ENCODE measurements at places on chromosomes 4 and X. TPM values are rescaled to one million over a fixed set of nuclear protein-coding genes. Genes with fewer than 3 reads are reported as not detected.
A peak's percentile ranks its signal among the peaks of the same experiment; 100 is the strongest.

DNA sequence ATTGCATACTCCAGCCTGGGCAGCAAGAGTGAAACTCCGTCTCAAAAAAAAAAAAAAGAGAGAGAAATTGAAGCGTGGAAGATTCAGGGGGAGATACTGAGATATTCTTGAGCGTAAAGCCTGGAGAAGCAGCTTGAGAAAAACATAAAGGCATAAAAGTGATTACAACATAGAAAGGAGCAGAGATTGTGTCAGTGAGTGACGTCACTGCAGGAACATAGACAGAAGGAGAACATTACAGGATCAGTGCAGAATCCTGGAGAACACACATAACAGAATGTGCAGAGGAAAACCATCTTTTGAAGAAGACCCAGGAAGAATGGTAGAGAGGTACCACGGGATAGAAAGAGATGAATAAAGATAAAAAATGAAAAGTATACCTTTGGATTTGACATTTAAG lies 147.0 kb downstream of the APBB2 start:
- H3K4me3 ChIP-seq: no peak overlapping the region
- H3K27ac ChIP-seq: no peak overlapping the region
- peaks cover 8% of the 10 kb centered on the region for H3K4me1 ChIP-seq
- no peaks in the 10 kb centered on the region for H3K36me3 ChIP-seq
- DNase-seq: no peak
- H3K27me3 ChIP-seq: no peaks in the 10 kb centered on the region

DNA sequence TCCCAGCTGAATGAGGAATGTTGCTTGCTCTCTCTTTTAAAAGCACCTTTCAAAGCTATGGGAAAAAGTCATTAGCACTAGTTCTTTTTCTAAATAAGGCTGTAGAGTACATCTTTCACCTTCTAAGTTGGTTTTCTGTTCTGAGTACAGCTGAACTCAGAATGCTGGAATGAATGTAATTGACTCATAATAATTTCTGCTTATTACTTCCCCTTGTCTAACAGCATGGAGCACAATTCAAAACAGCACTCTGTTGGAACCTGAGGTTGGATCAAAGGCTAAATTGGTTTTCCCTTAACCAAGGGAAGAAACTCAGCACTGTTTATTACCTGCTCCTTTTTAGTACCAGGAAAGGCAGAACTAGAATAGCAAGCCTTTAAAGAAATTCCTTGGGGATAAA lies 33.5 kb upstream of the CYP2U1 start:
- no peaks in the 10 kb centered on the region for H3K4me1 ChIP-seq
- no peak overlapping the region for H3K4me3 ChIP-seq
- H3K36me3 ChIP-seq: peaks cover 8% of the 10 kb centered on the region

- H3K4me1 ChIP-seq: peaks cover 6% of the 10 kb centered on the region
- DNase-seq: peak; percentile 66
- no peak overlapping the region for H3K4me3 ChIP-seq
- H3K27me3 ChIP-seq: no peaks in the 10 kb centered on the region
Observed at GRCh38 chrX:129115104-129115503, 408.2 kb downstream of the SMARCA1 start.

DNA sequence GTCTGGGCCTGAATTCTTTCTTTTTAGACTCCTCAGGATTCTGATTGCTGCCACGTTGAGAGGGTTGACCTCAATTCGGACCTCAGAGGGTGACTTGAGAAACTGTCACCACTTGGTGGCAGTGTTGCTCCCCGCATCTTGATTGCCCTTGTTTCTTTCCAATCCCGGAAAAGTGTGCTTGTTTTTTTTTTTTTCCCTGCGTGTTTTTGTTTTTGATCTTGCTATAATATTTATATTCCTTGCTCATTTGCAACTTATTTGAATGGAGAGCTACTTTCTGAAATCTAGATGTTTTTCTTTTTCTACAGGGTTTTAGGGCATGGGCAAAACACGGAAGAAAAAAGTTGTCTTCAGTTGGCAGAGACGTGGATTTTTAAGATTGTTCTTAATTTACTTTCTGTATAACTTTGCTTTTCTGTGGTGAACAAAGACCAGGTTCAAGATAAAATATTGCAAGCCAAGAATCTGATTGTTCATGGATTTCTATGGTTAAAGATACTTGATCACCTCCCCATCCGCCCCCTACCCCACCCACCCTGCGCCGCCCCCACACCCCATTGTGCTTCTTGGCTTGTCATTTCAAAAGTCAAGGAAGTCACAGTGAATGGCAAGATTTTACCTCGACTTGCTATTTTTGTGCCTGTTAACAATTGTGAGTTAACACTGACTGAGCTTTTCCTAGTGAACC lies 102.0 kb downstream of the PTTG2 start:
- H3K27me3 ChIP-seq: no peaks in the 10 kb centered on the region
- H3K27ac ChIP-seq: no peak overlapping the region
- peak; percentile 65 for DNase-seq
- H3K4me1 ChIP-seq: no peaks in the 10 kb centered on the region
- no peak overlapping the region for H3K4me3 ChIP-seq

DNA sequence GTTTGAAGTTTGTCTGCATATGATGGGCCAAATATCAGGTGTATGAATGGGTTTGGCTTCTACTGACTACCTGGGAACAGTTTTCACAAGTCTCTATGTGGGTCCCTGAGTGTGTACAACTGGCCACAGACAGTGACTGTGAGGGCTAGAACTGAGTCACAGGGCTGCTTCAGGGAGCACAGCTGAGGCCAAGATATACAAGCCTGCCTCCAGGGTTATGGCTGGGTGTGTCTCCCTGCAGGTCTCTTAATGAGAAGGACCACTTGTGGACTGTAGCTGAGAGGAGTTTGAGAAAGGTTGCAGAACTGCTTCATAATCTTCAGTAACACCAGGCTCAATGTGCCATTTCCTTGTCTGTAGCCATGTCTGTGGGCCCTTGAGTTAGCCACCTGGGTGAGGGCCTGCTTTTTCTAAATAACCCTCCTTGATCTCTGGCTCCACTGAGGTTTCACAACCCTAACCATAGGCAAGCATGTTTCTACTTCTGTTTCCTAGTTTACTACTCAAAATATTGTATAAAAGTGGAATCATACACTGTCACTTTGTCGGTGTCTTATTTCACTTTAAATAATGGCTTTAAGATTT lies 81.3 kb downstream of the ZNF732 start:
- H3K36me3 ChIP-seq: peaks cover 23% of the 10 kb centered on the region
- no peaks in the 10 kb centered on the region for H3K27me3 ChIP-seq

GRCh38 chrX:17456526-17456925 lies 81.5 kb downstream of the NHS start:
- DNase-seq: no peak
- no peaks in the 10 kb centered on the region for H3K36me3 ChIP-seq
- H3K4me1 ChIP-seq: no peaks in the 10 kb centered on the region
- H3K4me3 ChIP-seq: no peak overlapping the region
- no peaks in the 10 kb centered on the region for H3K27me3 ChIP-seq
- H3K27ac ChIP-seq: no peak overlapping the region

GRCh38 chrX:108811891-108812290 lies 75.5 kb upstream of the IRS4 start:
- peak; percentile 62 for DNase-seq
- no peaks in the 10 kb centered on the region for H3K4me1 ChIP-seq
- H3K27ac ChIP-seq: no peak overlapping the region
- no peak overlapping the region for H3K4me3 ChIP-seq
- H3K36me3 ChIP-seq: no peaks in the 10 kb centered on the region

GRCh38 chrX:119008110-119008744 lies 33.8 kb downstream of the LONRF3 start:
- no peak overlapping the region for H3K27ac ChIP-seq
- H3K36me3 ChIP-seq: no peaks in the 10 kb centered on the region
- no peak for DNase-seq
- no peaks in the 10 kb centered on the region for H3K27me3 ChIP-seq
- no peaks in the 10 kb centered on the region for H3K4me1 ChIP-seq
- no peak overlapping the region for H3K4me3 ChIP-seq

- H3K27ac ChIP-seq: no peak overlapping the region
- no peak overlapping the region for H3K4me3 ChIP-seq
- no peaks in the 10 kb centered on the region for H3K4me1 ChIP-seq
- no peaks in the 10 kb centered on the region for H3K36me3 ChIP-seq
Observed at GRCh38 chrX:29662759-29663503, 552.4 kb upstream of the MAGEB2 start.

DNA sequence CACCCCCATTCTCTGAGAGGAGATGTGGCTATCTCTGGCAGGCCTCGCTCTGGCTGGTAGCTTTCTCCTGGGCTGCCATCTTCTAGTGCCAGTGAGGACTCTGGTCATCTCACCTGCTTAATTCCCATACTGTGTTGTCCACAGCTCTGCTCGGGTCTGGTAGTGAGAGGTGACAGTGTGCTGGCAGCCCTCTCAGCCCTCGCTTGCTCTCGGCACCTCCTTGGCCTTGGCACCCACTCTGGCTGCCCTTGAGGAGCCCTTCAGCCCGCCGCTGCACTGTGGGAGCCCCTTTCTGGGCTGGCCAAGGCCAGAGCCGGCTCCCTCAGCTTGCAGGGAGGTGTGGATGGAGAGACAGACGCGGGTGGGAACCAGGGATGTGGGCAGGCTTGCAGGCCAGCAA lies 52.7 kb downstream of the CPLX1 start:
- H3K4me1 ChIP-seq: no peaks in the 10 kb centered on the region
- peaks cover 68% of the 10 kb centered on the region for H3K36me3 ChIP-seq
- no peak for DNase-seq
- H3K4me3 ChIP-seq: no peak overlapping the region
- no peaks in the 10 kb centered on the region for H3K27me3 ChIP-seq

- DNase-seq: no peak
- no peak overlapping the region for H3K27ac ChIP-seq
- H3K27me3 ChIP-seq: no peaks in the 10 kb centered on the region
- peaks cover 9% of the 10 kb centered on the region for H3K36me3 ChIP-seq
- H3K4me3 ChIP-seq: no peak overlapping the region
Observed at GRCh38 chr4:158837527-158838141, 68.8 kb downstream of the FNIP2 start.

DNA sequence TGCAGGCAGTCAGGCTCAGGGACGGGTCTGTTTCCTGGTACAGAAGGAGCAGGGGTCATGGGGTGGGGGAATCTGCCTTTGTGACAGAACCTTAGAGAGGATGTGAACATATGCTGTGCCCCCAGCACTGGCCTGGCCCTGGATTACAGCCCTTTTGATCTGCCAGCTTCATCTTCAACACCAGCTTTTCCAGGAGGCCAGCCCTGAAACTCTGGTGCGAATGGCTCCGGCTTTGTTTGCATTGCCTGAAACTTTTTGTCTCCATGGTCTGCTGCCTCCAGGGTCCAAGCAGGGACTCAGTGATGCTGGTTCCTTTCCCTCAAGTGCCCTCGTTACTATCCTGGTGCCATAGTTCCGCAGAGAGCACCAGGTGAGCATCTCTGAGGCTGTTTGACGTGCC lies 2.1 kb downstream of the CNGA2 start:
- peaks cover 10% of the 10 kb centered on the region for H3K36me3 ChIP-seq
- no peaks in the 10 kb centered on the region for H3K4me1 ChIP-seq
- H3K27ac ChIP-seq: no peak overlapping the region
- no peak overlapping the region for H3K4me3 ChIP-seq
- DNase-seq: no peak
- no peaks in the 10 kb centered on the region for H3K27me3 ChIP-seq

GRCh38 chrX:97622111-97622510 lies 738.4 kb downstream of the RPA4 start:
- H3K4me3 ChIP-seq: no peak overlapping the region
- H3K27me3 ChIP-seq: no peaks in the 10 kb centered on the region
- no peak for DNase-seq
- 0 out of 3 replicates have a peak, but pooled peaks cover 2% of the 10 kb centered on the region for H3K36me3 ChIP-seq

- peaks cover 2% of the 10 kb centered on the region for H3K36me3 ChIP-seq
- no peak for DNase-seq
- no peak overlapping the region for H3K4me3 ChIP-seq
Observed at GRCh38 chr4:41181037-41181436, 33.3 kb downstream of the APBB2 start.

- H3K4me3 ChIP-seq: peak overlapping the region; percentile 94
- H3K4me1 ChIP-seq: no peaks in the 10 kb centered on the region
- no peak overlapping the region for H3K27ac ChIP-seq
Observed at GRCh38 chrX:48910926-48911411, 477 bp downstream of the SLC35A2 start.

GRCh38 chrX:48940404-48940955 lies 16.9 kb downstream of the OTUD5 start:
- peaks cover 48% of the 10 kb centered on the region for H3K36me3 ChIP-seq
- H3K27ac ChIP-seq: no peak overlapping the region
- H3K4me1 ChIP-seq: peaks cover 4% of the 10 kb centered on the region

- H3K36me3 ChIP-seq: peaks cover 2% of the 10 kb centered on the region
- H3K27me3 ChIP-seq: no peaks in the 10 kb centered on the region
- H3K4me1 ChIP-seq: no peaks in the 10 kb centered on the region
- peak overlapping the region; percentile 98 for H3K4me3 ChIP-seq
Observed at GRCh38 chr4:141132709-141133145, 542 bp downstream of the RNF150 start.

DNA sequence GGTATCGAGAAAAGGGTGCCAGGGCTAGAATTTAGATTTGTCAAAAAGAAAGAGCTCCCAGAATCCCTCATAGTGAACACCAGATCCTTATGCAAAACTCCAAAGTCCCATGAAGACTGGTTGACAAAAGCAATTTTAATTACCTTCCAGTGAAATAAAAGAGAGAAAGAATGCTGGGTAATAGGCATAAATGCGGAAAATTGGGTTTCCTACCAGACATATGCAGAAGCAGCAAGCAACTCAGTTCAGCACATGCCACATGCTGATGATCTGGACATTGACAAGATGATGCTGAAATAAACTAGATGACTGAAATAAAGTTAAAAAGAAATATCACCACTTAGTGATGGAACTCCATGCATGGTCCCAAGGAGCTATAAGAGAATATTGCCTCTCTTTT lies 83.9 kb downstream of the KCNIP4 start:
- no peaks in the 10 kb centered on the region for H3K27me3 ChIP-seq
- no peak for DNase-seq
- H3K4me3 ChIP-seq: no peak overlapping the region
- H3K36me3 ChIP-seq: no peaks in the 10 kb centered on the region
- no peaks in the 10 kb centered on the region for H3K4me1 ChIP-seq

- H3K4me1 ChIP-seq: peaks cover 2% of the 10 kb centered on the region
- H3K36me3 ChIP-seq: no peaks in the 10 kb centered on the region
- peak overlapping the region; percentile 2 for H3K27ac ChIP-seq
- H3K27me3 ChIP-seq: no peaks in the 10 kb centered on the region
Observed at GRCh38 chrX:46953597-46953996, 41.4 kb downstream of the JADE3 start.

DNA sequence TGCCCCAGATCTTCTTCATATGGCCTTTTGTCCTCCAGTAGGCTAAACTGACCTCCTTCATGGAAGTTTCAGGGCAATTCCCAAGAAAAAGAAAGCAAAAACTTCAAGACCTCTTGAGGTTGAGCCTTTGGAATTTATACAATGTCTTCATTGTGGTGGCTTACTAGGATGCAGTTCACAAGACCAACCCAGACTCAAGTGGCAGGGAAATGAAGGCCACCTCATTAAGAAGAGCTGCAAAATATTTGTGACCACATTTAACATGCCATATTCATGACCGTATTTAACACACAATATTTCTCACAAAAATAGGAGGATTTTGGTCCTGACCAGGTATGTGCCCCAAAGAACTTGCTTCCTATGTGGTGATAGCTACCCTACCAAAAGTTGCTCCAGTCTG lies 605.5 kb upstream of the PITX2 start:
- H3K27ac ChIP-seq: no peak overlapping the region
- DNase-seq: no peak
- H3K4me3 ChIP-seq: no peak overlapping the region
- H3K36me3 ChIP-seq: no peaks in the 10 kb centered on the region
- H3K27me3 ChIP-seq: no peaks in the 10 kb centered on the region

The PTPN13 gene
- total RNA-seq: 34.9 TPM

The QRFPR gene
- 0.48 TPM for total RNA-seq

The FAM50A gene
- total RNA-seq: 57.4 TPM

The ALB gene
- total RNA-seq: not detected

The TREX2 gene
- 1.3 TPM for total RNA-seq

The CDX4 gene
- total RNA-seq: 5.2 TPM

All from H9 (cell line).